ENCODE measurements at places on chromosomes 4 and X. TPM values are rescaled to one million over a fixed set of nuclear protein-coding genes. Genes with fewer than 3 reads are reported as not detected.

GRCh38 chr4:102439236-102439614 lies 61.9 kb upstream of the NFKB1 start:
- DNase-seq, result no peak

DNA sequence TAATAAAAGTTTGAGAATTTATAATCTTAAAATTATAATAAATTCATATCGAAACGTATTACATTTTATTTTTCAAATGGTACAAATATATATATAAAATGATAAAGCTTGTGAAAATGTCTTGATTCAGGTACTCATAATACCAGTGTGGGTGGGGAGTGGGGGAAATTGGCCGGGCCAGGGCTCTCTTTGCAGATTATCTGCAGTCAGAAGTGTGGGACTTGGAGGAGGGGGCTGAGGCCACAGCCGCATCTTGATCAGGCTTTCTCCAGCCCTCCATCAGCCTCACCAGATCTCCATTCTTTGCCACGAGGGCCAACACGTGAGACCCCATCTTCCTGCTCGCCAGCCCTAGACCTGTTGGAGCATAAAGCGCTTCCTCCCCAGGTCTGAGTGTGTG lies 86.7 kb downstream of the STIM2 start:
- DNase-seq, result no peak

DNA sequence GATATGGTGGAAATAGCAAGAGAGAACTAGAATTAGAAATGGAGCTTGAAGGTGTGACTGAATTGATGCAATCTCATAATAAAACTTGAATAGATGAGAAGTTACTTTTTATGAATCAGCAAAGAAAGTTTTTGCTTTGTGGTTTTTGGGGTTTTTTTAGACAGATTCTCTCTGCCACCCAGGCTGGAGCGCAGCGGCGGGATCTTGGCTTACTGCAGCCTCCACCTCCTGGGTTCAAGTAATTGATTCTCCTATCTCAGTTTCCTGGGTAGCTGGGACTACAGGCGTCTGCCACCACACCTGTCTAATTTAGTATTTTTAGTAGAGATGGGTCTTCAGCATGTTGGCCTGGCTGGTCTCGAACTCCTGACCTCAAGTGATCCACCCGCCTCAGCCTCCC lies 23.7 kb upstream of the NEIL3 start:
- no peak for DNase-seq

Gene MAGEB1
- total RNA-seq, result not detected

Gene NHSL2
- 28.8 TPM for total RNA-seq
